Fibroblast of mammary gland (primary cell): ENCODE measurements at places on chromosomes 11 and 22.

GRCh38 chr11:72328366-72329224, 84.6 kb upstream of the PHOX2A start:
- peak; percentile 21 for DNase-seq

- no peak for DNase-seq
These were observed 363.6 kb downstream of the BRD1 start for GRCh38 chr22:49464037-49464436.

DNA sequence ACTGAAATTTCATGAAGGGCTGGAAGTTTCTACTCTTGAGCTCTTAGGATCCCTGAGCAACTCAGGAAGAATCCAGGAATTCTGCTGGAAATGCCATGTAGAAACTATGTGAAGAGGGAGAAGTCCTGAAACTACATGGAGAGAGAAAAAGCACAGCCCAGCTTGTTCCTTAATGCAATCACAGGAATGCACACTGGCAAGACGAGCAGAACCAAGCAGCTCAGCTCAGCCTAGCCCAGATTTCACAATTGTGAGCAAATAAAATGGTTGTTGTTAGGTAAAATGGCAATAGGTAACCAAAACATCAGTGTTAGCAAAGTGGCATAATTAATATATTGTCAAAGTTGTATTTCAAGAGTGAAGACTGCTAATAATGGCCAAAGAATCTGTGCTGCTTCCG, 28.1 kb downstream of the ZNF214 start:
- peak; percentile 23 for DNase-seq

GRCh38 chr11:73957654-73958361, 7.0 kb downstream of the DNAJB13 start:
- DNase-seq = no peak

DNA sequence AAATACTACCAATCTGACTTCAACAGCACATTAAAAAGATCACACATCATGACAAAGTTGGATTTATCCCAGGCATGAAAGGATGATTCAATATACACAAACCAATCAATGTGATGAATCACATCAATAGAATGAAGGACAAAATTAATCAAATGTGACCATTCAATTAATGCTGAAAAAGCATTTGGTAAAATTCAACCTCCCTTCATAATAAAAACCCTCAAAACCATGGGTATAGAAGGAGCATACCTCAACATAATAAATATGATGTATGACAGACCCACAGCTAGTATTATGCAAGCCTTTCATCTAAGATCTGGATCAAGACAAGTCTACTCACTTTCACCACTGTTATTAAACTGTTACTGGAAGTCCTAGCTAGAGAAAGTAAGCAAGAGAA, 921.7 kb upstream of the RAG2 start:
- DNase-seq = peak; percentile 25

DNA sequence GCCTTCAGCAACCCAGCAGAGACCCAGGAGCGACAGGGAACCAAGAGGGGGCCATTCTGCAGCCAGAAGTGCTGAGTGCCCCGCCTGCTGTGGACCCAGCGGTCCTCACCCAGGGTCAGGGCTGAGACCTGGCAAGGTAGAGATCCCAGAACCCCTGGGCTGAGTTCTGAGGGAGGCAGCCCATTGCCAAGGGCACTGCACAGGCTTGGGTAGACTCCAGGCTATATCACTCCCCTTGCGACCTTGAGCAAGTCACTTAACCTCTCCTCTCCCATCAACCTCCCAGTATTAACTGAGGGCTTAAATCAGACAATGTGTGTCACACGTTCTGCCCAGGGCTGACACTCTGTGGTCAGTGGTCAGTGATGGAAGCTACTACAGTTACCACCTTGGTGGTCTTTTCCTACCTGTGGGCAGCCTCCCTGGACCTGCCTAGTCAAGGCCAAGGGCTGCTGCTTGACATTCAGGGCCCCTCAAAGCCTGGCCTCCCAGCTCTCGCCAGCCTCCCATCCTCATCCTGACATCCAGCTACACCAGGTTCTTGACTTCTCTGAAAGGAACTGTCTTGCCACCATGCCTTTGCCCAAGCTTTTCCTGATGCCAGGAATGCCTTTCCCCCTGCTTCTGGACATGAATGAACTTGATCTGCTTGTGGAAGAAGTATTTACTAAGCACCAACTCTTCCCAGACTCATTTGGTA, 8.2 kb downstream of the WNT11 start:
- DNase-seq = no peak
